ENCODE measurements at places on chromosomes 6 and 20.

DNA sequence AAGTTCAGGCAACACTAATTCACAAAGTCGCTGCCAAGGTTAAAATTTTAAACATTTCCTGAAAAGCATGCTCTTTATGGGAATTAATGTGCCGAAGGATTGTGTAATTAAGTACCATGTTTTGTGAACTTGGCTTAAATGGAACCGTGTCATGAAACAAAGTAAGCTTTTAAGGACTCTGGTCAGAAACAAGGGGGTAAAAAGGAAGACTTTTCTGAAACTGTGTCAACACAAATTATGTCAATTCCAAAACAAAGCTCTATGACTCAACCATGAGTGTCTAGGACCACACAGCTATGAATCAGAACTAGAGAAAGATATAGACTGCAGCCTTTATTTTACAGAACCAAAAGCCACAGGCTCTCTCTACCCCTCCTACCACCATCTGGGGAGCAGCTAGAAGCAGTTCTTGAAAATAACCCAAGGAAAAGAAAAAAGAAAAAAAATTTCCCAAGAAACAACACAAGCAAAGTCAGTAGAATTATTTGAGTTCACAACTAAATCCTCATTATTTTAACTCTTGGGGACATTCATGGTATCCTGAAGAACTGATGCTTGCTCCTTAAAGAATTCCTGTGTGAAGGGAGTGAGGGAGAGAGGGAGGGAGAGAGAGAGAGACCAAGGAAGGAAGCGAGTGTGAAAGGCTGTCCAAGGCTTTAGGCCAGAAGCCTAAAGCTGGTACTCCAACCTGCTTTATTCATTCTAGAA is 81.9 kb downstream of the ZMYND8 start:
- peak; percentile 97 for DNase-seq

GRCh38 chr6:26563488-26563887 is 25.3 kb downstream of the HMGN4 start:
- no peak for DNase-seq

GRCh38 chr20:48295966-48296421 is 510.7 kb upstream of the SULF2 start:
- DNase-seq, result no peak

DNA sequence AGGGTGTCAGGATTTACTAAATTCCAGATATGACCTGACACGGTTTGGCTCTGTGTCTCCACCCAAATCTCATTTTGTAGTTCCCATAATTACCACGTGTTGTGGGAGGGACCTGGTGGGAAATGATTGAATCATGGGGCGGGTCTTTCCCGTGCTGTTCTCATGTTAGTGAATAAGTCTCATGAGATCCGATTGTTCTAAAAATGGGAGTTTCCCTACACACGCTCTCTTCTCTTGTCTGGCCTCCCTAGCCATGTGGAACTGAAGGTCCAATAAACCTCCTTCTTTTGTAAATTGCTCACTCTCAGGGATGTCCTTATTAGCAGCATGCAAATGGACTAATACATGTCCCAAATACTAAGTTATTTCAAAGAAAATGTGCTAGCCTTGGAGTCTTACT is 121.1 kb downstream of the CENPW start:
- no peak for DNase-seq

DNA sequence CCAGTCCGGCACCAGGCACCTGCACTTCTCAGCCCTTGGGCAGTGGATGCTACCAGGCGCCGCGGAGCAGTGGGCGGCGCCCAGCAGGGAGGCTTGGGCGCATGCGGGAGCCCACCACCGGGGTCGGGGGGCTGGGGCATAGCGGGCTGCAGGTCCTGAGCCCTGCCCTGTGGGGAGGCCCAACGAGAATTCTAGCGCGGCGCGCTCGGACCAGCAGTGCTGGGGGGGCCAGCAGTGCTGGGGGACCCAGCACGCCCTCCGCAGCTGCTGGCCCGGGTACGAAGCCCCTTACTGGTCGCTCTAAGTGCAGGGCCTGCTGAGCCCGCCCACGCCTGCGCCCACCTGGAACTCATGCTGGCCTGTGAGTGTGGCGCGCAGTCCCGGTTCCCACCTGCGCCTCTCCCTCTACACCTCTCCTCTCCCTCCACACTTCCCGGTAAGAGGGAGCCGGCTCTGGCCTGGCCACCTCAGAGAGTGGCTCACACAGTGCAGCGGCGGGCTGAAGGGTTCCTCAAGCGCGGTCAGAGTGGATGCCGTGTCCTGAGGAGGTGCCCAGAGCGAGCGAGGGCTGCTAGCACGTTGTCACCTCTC is 28.5 kb upstream of the SERPINB1 start:
- DNase-seq, result no peak

- DNase-seq, result no peak
These were observed 8.8 kb upstream of the CEP85L start for GRCh38 chr6:118660218-118660569.

DNA sequence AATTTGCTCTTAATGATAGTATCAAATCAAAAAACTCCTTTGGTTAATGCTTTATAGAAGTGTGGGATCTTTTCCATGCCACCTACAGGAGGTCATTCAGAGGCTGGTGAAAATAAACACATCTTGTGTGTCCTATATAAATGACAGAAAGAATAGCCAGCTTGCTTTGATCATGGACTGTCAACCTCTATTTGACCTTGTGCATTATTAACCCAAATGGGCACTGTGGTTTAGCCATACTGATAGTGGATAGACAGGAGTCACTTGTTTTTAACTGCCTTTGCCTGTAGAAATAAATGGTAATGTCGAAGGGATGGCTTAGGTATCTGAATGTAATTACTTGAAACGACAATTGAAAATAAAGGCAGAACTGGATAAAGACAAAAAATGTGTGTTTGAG is 123.8 kb downstream of the CDKAL1 start:
- DNase-seq, result no peak

DNA sequence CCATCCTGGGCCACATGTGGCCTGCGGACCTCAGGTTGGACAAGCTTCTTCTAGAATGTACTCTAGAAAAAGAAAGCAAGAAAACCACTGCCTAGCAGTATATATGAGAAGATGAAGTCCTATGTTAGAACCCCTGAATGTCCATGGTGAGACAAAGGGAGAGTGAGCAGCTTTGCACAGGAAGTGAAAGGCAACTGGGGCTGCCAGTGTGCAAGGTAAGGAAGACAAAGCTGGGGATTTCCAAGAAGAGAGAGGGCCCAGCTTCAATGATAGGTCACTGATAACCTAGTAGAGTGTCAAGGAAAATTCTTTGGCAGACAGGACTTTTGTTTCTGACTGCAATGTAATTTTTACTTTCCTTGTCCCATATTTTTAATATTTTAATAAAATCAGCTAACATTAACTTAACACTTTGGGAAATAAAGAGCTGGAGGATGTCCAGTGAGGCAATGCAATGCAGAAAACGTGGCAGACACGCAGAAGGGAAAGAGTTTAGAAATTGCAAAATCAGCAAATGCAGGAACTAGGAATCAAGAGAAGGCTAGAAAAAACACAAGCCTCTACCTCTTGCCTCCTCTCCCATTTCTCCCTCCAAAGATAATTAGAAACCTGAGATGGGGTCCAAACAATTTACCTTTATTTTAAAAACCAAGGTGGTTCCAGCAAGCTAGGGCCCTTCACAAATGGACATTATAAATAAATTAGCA is 47.4 kb downstream of the CYP39A1 start:
- DNase-seq, result no peak

GRCh38 chr20:34536798-34537394 is 20.7 kb downstream of the DYNLRB1 start:
- no peak for DNase-seq

DNA sequence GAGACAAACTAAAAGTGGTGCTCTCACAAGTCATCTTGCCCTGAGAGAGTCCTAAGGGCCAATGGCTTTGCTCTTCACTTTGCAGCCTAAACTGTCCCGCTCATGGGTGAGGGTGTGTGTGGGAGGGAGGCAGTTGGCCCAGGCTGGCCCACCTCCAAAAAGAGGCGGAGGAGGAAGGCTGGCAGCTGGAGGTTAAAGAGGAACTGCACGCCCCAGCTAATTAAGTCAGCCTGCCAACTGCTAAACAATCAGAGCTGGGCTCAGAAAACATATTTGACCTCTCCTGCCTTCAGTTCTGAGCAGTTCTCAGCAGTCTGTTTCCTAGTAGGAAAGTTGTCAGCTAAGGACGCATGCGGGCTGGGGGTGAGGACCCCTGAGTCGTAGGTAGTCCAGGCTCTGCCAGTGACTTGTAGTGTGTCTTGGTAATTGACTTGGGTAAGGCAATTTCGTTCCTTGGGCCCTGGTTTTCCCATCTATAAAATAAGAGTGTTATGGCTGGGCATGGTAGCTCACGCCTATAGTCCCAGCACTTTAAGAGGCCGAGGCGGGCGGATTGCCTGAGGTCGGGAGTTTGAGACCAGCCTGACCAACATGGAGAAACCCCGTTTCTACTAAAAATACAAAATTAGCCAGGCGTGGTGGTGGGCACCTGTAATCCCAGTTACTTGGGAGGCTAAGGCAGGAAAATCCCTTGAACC is 17.0 kb downstream of the GSS start:
- no peak for DNase-seq

DNA sequence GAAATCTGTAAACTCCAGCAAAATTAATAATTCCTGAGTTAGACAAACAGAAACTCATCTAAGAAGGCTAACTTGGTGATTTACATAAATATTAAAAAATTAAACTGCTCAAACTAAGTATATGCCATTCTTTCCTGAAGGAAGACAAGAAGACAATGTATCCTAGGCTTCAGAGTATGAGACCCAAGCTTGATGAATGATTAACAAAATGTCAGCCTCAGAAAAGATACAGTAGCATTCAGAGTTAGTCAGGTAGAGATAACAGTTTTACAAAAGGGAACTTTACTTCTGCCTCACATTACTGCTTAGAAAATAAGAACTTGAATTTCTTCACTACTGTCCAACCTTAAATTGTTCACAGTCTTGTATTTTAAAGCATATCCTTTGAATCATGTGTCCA is 12.0 kb downstream of the CSNK2A1 start:
- no peak for DNase-seq

GRCh38 chr20:62922451-62922921 is 3.8 kb downstream of the DIDO1 start:
- DNase-seq, result no peak

DNA sequence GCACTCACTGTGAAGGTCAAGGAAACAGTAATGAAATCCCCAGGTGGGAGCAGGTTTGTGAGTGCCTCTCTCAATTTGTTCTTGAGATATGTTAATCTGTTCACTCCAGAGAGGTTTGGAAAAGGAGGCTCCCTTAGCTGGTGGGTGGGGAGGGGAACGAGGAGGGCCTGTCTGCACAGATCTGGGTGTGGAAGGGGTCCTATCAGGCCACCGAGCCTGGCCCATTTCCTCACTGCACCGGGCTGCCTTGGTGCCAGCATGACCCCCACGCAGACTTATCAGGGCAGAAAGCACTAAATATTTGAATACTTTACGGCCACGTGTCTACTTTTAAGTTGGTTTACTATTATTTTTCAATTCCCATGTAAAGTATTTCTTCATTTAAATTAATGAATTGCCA is 8.3 kb downstream of the AGPAT4 start:
- DNase-seq, result no peak

- no peak for DNase-seq
These were observed 161.8 kb downstream of the LRFN2 start for GRCh38 chr6:40425192-40425919.

DNA sequence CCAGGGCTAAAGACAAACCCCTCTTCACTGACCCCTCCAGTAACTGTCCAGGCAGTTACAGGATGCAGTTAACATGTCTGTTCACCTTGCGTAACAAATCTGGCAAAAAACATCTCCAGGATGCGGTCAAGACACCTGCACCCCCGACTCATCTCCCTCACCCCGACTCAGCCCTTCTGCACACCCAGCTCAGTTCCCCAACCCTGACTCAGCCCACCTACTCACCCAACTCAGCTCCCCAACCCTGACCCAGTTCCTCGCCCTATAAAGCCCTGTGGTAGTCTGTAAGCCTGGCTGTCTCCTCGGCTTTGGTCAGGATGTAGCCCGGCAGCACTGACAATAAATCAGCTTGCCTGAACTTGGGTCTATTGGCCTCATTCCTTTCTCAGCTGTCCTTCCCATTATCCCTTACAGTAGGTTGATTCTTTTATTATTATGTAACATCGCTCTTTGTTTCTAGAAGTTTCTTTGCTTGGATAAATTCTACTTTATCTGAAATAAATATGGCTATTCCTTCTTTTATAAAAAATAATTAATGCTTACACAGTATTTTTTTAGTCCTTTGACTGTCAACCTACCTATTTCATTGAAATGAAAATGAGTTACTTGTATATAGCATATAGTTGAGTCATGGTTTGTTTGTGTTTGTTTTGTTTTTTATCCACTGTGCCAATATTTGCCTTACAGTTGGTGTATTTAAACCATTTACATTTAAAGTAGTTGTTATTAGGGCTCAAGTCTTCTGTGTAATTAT is 12.9 kb upstream of the ADTRP start:
- DNase-seq, result no peak

GRCh38 chr6:117309069-117309468 is 43.7 kb downstream of the VGLL2 start:
- no peak for DNase-seq

DNA sequence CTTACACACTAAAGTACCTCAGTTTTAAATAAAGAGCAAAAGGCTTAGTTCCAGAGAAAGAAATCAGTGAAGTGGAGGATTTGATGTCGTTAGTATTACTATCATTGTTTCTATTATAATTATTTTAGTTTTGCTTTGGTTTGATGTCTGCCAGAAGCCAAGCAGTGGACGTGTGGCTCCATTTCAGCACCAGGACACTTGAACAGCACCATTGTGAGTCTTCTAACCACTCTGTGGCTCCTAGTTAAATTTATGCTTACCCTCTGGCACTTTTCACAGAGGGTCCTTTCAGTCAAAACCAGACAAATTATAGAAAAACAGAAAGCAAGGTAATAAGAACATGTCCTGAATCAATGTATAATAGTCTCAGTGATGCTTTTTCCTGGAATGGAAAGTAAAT is 3.4 kb downstream of the COL9A1 start:
- no peak for DNase-seq

- DNase-seq, result peak; percentile 34
These were observed 93.2 kb downstream of the FOXF2 start for GRCh38 chr6:1482381-1483166.

- peak; percentile 9 for DNase-seq
These were observed 118.9 kb downstream of the ARMC2 start for GRCh38 chr6:108966855-108967755.

DNA sequence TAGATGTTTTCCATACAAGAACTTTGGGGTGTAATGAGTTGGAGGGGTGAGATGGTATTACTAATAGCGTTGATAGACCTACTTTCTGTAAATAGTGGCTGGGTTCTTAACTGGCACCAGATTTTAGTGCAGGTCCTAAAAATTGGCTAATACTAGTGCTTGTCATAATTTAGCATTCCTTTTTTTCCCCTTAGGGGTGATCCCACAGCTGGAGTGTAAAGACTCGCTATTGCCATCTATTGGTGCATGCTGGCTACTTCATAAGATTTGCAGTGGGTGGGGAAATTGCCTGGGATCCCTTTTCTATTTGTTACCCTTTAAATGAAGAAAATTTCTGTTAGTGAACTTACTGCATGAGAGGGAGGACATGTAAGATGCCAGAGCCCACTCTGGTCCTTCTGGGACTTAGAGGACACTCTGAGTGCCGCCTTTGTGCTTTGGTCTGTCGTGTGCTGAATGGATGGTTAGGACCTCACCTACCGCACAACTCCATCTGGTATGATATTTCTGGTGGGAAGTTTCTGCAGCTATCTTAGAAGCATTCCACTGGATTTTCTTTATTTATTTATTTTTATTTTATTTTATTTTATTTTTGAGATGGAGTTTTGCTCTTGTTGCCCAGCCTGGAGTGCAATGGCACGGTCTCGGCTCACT is 195.5 kb downstream of the JARID2 start:
- peak; percentile 84 for DNase-seq
